ENCODE measurements at places on chromosomes 3 and 15.

GRCh38 chr15:66076591-66077319 is 176.8 kb downstream of the MEGF11 start:
- no peak for DNase-seq

- DNase-seq: no peak
These were observed 56.7 kb upstream of the TSC22D2 start for GRCh38 chr3:150351398-150351797.

DNA sequence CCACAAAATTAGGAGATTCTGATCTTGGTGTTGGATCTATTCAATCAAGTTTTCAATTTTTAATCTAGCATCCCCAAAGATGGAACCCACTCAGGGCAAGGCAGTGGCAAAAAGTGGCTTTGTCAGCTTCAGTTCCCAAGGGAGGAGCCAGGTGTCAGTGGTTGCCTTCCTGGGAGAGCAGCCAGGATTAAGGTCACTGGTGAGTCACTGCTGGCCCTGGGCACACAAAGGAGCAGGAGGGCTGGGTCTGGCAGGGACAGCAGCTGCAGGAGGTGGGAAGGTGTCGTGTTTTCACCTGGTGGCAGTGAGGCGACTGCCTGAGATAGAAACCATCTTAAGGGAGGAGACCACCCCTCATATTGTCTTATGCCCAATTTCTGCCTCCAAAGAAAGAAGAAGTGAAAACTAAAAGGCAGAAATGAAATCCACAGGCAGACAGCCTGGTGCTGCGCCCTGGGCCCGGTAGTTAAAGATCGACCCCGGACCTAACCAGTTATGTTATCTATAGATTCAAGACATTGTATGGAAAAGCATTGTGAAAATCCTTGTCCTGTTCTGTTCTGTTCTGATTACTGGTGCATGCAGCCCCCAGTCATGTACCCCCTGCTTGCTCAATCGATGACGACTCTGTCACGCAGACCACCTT is 5.9 kb upstream of the KLHL25 start:
- no peak for DNase-seq

- DNase-seq: no peak
These were observed 638.6 kb upstream of the TBL1XR1 start for GRCh38 chr3:177835917-177836316.

- no peak for DNase-seq
These were observed 295.8 kb upstream of the LRRN1 start for GRCh38 chr3:3503411-3503810.

- peak; percentile 94 for DNase-seq
These were observed at the start of gene TBC1D23 for GRCh38 chr3:100260685-100261484. Gene TBC1D23, plus strand, starts transcription at chr3:100260992. Its CDS starts 27 bp downstream, at chr3:100261019.

- DNase-seq: no peak
These were observed 1229.1 kb downstream of the ROBO2 start for GRCh38 chr3:78268716-78269668.

- DNase-seq: no peak
These were observed 58.3 kb downstream of the LRIG1 start for GRCh38 chr3:66442254-66443117.

DNA sequence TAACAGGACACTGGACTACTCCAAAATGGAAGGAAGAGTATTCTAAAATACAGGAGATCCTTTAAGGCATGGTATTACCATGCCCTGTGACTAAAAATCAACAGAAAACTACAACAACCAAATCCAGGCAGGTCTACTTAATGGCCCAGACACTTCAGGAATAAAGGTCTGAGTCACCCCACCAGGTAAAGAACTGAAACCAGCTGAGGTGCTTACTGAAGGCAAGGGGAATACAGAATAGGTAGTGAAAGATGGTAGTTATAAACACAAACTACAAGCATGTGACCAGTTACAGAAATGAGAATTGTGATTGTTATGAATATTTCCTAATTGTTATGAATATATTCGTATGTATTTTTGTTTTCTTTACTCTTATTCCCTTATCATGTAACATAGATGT is 13.4 kb downstream of the IFT57 start:
- no peak for DNase-seq

DNA sequence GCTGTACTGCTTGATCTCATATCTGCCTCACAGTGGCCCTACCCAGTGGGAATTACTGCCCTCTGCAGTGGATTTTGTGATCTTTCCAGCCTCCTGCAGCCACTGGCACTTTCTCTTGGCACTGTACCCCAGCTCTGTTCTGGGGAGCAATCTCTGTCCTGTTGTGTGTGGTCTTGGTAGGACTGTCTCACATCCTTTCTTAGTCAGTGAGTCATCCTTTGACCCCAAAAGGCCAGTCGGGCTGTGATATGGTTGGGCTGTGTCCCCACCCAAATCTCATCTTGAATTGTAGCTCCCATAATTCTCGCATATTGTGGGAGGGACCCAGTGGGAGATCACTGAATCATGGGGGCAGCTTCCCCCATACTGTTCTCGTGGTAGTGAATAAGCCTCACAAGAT is 133.3 kb upstream of the TPM1 start:
- DNase-seq: no peak

DNA sequence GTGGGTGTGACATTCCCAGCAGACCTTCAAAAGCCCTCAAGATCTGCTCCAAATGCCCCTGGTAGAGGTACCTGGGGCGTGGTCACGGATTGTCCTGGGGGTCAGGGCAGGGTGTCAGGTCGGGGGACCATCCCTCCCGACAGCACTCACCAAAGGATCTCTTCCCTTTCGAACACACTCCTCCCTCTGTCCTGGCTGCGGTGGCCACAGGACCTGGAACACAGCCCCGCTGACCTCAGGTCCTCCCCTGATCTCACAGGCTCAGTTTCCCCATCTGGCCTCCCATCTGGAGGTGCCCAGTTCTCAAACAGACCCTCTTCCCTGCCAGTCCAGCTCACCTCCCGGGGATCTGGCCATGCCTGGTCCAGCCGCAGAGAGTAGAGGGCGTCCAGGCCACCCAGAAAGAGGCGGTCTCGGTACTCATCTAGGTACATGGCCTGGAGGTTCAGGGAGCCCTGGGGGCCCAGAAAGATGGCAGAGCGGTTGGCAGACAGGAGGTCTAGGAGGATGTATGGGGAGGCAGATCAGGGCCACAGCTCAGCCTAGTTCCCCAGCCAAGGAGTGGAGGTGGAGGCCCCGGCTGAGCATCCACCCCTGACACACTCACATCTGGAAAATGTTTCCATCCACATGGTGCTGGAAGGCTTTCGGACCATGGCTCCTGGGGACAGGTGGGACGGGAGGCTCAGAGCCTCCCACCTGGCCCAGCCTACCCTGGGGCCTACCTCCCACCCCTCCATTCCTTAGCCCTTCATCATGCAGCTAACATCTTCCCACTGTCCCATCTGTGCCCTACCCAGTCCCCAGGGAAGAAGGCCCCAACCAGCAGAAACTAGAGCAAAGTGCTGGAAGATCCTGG is 2.3 kb downstream of the SEMA3G start:
- no peak for DNase-seq

- no peak for DNase-seq
These were observed 151.1 kb downstream of the PGPEP1L start for GRCh38 chr15:98856532-98856907.

DNA sequence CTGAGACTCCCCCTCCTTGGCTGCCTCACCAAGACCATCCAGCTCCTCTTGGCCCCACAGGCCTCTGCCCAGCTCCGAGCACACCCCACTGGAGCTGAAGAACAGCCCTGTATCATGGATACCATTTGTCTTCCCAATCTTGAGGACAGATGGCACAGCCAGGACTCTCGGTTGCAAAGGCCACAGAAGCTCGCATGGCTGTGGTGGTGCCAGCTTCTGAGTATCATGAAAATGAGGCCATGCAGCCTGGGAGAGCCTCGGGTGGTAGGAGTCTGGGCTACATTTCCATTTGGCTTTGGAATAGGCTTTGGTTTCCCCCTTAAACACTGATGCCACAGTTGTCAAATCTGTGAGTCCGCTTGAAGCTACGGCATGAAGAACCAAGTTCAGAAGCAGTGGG is 106.6 kb downstream of the SEMA5B start:
- DNase-seq: no peak

DNA sequence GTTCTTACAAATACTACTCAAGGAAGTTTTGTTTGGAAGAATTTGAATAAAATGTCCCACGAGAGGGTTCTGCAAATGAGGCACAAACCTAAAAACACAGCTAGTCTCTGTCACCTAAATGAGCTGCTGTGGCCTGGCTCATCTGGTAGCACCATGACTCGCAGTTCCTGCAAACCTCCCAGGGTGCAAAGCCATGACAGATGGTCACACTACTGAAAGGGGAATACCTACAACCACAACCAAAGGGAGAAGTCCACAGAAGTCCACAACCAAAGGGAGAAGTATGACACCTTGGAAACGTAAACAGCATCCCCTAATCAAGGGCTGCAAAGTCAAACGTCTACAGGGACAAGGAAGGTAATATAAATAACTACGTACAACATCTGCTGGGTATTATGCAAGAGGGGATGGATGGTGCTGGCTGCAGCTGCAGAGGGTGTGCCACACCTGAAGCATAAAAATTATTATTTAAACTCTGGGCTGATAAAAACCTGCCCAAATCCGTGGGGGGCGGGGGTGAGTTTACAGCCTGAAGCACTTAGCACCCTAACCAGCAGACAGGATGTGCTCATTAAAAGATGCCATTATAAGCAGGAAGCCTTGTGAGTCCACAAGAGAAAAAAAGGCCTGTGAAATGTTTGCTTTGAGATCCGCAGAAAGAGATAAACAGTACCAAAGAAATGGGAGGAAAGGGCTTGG is 184.0 kb downstream of the MAGI1 start:
- no peak for DNase-seq

DNA sequence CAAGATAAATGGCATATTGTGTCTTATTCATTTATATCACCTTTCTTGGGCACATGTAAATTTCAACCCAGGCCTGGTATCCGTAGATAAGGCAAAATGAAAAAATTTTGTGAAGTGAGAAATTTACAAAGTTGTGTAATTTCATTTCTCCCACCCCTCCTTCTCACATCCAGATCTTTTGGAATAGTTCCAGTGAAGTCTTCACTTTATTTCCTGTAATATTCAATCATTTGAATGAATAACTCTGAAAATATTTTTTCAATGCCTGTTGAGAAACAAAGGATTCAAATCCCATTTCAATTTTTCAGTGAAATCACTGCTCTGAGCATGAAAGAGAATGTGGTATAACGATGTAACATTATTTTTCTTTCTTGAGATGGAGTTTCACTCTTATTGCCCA is 53.4 kb downstream of the BTLA start:
- DNase-seq: no peak

DNA sequence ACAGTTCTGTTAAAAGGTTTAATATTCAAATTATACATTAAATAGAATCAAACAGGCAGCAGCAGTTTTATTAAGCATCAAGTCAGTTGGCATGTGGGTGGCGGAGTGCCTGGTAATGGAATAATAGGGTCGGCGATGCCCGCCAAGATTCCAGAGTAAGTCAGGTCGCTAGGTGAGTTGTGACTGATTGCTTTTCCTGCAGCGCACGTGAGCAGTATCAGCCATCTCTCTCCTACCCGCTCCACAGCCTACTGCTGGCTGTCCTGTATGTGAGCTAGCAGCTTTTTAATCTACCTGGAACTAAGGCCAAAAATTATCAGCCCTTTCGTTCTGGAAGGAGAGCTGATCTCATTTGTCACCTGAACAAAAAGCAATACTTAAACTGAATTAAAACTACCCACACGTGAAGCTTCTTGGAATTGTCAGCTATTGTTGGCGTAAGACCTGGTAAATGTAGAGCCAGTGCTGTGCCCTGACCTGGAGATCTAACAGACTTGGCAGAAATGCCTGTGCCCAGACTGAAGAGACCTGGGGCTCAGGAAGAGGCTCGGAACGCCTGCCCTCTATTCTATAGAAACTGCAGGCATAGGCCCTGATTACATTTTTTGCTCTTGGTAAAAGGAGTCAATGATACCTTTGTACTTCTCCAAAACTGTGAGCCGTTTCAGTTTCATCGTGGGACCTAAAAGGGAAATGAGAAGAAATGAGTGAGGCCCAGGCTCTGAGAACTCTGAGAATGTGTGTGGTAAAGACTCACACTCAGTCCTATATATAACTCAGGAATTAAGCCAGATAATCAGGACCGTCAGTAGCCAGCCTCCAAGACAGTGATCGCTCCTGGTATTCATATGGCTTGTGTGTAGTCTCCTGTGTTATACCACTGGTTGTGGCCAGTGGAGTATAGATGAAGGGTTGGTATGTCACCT is 21.9 kb downstream of the IDH3A start:
- no peak for DNase-seq

DNA sequence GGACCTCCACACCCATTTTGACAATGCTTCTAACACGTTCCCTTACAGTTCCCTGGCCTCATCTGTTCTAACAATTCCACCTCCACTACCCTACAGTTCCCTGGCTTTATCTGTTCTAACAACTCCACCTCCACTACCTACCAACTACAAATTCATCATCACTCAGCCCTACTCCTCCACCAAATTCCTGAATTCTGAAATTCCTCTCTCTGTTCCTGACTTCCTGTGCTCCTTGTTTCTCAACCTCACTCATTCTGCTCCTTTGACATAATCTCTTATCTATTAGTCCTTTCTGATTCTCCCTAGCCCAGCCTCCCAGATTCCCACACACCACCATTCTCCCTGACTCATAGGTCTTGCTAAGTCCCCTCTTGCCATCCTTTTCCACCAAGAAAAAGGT is 22.5 kb downstream of the UPK1B start:
- DNase-seq: no peak

DNA sequence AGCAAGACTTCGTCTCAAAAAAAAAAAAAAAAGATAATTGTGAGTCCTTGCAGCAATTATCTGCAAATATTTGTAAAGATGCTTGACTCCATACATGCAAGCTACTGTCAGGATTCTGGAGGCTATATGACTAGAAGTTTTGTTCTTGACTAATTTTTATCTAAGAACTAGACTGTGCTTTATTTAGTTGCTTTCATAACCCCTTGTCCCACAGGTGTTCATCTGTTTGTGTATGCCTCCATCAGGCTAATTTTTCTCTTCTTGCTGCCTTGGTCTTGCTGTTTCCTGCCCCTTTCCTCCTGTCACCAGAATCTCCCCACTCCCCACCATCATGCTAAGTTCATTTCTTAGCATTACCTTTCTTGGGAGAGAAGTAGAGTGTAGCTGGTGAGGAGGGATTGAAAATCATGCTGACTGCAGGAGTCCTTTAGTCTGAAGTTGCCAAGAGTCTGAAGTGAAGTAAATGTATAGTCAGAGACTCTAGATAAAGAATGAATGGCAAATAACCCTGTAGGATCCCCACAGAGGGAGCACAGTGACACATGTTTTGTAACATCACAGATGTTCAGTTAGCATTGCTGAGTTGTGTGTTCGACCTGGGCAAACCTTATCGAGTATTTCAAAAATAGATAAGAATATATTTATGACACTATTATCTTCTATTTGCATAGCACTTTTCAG is 12.5 kb downstream of the ST3GAL6 start:
- DNase-seq: no peak

- no peak for DNase-seq
These were observed 30.9 kb upstream of the MANF start for GRCh38 chr3:51354172-51354571.

GRCh38 chr3:63231643-63232042 is 46.5 kb upstream of the SYNPR start:
- DNase-seq: no peak

DNA sequence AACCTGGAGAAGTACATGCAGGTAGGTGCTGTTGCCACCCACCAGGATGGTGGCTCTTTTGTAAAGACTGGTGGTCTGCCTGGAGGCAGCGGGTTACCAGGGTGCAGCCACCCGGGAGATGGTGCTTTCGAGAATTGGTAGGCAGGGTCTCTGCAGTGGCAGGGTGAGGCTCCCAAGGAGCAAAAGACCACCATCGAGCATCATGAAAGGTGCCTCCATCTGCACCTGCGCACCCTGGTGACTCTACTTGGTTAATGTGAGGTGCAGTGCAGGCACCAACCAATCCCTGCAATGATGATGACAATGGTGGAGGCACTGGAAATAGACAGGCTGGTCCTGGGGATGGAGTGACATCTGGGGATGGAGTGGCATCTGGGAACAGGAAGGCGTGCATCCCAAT is 236.7 kb downstream of the ADAMTS17 start:
- no peak for DNase-seq

Measured in activated T-helper 1 cell treated with anti-CD3 and anti-CD28 coated beads, Interleukin-2, amount 50 U/mL, for 16 hours (primary cell).